ENCODE measurements at places on chromosomes 5 and 9.

GRCh38 chr5:88145611-88146467 is 122.8 kb downstream of the TMEM161B start:
- DNase-seq: no peak

DNA sequence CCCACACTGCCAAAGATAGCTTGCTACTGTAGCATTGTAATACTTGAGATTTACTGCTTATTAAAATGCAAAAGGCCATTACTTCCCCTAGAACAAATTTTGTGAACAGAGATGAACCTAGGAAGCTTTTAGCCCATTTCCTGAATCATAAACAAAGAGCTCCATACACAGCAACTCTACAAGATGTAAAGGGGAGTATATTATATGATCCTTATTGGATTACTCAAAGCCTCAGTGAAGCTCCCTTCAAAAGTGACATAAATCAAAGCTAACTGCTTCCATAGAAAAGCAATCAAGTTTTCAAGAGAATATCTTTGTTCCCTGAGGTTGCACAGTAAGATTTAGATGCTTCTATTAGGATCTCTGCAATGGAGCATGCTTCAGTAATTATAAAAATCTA is 629.8 kb downstream of the EFNA5 start:
- no peak for DNase-seq

- DNase-seq: no peak
Observed at GRCh38 chr5:110594866-110595265, 131.6 kb downstream of the TMEM232 start.

DNA sequence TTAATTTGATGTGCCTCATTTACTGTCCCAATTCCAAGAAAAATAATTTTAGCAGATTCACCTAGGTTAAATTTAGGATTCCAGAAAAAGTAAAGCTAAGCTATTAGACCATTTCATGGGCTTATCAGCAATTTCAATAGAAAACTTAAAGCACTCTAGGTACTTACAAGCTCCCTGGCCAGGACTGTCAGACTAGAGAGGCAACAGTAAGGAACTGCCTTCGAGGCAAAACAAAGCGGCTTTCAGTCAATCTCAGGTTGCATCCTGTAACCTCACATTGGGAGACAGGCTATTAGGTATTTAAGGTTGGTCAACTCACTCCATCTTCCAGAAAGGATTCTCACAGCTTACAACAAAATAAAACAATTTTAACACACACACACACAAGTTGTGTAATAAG is 48.7 kb upstream of the FSD1L start:
- no peak for DNase-seq

- DNase-seq: no peak
Observed at GRCh38 chr5:90894866-90895420, 336.3 kb downstream of the ADGRV1 start.

GRCh38 chr5:166719991-166720390 is 1571.5 kb upstream of the WWC1 start:
- no peak for DNase-seq

- DNase-seq: no peak
Observed at GRCh38 chr9:111427186-111427585, 57.0 kb downstream of the ECPAS start.

DNA sequence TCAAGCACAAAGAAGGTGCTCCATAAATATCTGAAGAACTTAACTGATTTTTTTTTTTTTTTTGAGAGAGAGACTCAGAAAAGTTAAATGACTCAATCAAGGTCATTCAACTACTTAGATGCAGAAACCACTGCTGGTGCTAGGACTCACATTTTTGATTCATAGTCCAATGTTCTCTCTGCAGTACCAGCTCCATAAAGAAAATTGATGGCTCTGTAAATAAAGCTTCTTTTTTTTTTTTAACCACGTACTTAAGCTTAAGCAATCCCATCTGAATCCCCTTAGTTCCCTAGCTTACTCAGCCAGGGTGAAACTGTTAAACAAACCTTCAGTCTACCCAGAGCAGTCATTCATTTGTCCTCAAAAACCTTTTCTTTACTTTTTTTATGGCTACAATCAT is 657.0 kb upstream of the WWC1 start:
- DNase-seq: no peak

DNA sequence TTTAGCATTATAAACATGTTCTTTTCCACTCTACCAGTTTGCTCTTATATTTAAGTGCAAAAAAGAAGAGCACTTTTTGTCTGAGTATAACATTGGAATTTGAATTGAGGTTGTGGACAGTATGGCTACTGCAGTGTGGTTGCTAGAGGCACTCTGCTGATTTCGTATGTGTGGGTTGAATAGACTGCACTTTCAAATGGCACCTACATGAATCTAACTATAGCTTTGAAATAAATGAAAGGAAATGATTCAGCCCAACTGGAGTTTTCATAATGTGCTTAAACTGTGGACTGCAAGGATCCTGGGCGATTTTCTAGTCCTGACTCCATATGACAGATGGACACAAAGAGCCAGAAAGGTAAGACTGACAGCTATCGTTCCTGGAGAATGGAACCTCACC is 657.6 kb upstream of the RIOK2 start:
- DNase-seq: no peak

GRCh38 chr9:90775657-90776056 is 26.0 kb upstream of the SYK start:
- no peak for DNase-seq

DNA sequence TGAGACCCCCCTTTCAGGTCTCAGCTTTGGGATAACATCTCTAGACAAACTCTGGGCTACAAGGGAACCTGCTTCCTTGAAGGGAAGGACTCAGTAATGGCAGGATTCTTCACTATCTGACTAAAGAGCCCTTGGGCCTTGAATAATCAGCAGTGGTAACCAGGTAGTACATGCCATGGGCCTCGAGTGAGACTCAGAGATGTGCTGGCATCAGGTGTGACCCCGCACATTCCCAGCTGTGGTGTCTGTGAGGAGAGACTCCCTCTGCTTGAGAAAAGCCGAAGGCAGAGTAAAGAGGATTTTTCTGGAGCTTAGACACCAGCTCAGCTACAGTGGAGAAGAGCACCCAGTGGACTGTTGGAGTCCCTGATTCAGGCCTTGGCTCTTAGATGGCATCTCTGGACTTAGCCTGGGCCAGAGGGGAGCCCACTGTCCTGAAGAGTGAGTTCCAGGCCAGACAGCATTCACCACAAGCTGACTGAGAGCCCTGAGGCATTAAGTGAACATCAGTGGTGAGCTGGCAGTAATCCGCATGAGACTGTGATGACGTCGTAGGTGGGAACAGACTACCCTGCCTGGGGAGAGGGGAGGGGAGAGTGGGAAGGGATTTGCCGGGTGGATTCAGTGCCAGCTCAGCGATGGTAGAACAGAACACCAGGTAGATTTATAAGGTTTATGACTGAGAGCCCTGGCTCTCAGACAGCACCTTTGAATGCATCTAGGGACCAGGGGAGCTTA is 5.3 kb upstream of the ZNF782 start:
- no peak for DNase-seq

GRCh38 chr9:19623941-19624340 is 164.9 kb downstream of the SLC24A2 start:
- no peak for DNase-seq

GRCh38 chr9:84305497-84306131 is 34.9 kb downstream of the SLC28A3 start:
- DNase-seq: no peak

GRCh38 chr9:105855987-105856386 is 161.6 kb downstream of the TMEM38B start:
- no peak for DNase-seq
